Thymus (tissue), 14 donors: ENCODE measurements at places on chromosomes 5 and 9. TPM values are rescaled to one million over a fixed set of nuclear protein-coding genes. Genes with fewer than 3 reads are reported as not detected.

Gene TMCO6
- 18.4 TPM for polyA plus RNA-seq

DNA sequence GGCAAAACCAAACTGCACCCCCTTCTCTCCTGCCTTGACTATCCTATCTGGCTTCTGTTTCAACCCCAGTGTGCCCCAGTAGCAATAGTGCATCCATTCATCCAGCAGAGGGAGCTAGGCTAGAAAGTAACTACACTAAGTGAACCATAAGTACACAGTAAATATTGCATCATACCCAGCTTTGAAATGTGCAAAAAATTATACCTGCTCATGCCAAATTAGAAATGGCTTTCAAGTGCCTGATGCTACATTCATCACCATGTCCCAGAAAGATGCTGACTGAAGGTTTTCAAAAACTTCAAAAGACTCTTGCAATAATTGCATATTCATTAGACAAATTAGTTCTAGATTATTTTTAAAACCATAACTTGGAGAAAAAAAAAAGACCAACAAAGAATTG lies 153.5 kb downstream of the PRELID2 start:
- H3K36me3 ChIP-seq, result no peaks in the 10 kb centered on the region
- H3K4me1 ChIP-seq, result no peaks in the 10 kb centered on the region
- H3K27ac ChIP-seq, result no peak overlapping the region
- no peaks in the 10 kb centered on the region for H3K27me3 ChIP-seq
- DNase-seq, result no peak

DNA sequence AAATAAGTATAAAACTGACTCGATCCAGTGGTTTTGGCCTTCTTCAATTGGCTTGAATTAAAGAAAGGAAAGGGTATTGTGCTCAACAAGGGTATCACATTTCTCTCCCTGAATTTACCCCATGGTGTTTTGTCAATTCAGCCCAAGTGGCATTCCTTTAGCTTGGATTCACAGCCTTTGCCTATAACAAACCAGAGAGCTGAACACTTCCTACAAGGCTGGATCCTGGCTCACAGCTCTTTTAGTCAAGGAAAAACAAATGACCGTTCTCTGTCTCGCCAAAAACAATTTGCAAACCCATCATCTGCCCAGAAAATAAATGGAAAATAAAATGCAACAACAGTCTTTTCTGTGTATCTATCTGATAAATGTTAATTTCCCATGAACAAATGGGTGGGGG lies 5.7 kb downstream of the ZNF366 start:
- no peak overlapping the region for H3K4me3 ChIP-seq
- no peaks in the 10 kb centered on the region for H3K4me1 ChIP-seq
- no peak overlapping the region for H3K27ac ChIP-seq
- H3K36me3 ChIP-seq, result no peaks in the 10 kb centered on the region
- no peaks in the 10 kb centered on the region for H3K27me3 ChIP-seq
- no peak for DNase-seq

Gene RASEF
- 3.0 TPM for polyA plus RNA-seq

Gene CCDC152
- polyA plus RNA-seq, result 3.2 TPM

Gene DNAI1
- polyA plus RNA-seq, result 0.75 TPM

DNA sequence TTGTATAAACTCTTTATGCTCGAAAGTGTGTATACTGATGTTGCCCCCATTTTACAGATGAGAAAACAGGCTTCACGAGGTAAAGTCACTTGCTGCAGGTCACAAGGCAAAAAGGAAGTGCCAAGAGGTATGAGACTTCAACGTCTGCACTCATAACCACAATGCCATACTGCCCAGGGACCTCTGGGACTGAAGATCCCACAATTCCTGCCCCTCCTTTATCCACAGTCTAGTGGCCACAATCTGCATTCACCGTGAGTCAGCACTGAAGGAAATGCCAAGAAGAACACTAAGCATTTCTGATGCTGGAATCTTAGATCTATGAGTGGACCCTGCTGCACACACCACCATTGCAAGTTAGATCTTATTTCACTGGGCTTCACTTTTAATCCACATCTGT lies 37.3 kb downstream of the MED27 start:
- no peaks in the 10 kb centered on the region for H3K27me3 ChIP-seq
- H3K27ac ChIP-seq, result no peak overlapping the region
- H3K4me3 ChIP-seq, result no peak overlapping the region
- H3K36me3 ChIP-seq, result peaks cover 5% of the 10 kb centered on the region
- H3K4me1 ChIP-seq, result no peaks in the 10 kb centered on the region

GRCh38 chr5:125059255-125060002 lies 313.0 kb upstream of the ZNF608 start:
- no peaks in the 10 kb centered on the region for H3K27me3 ChIP-seq
- peaks cover 10% of the 10 kb centered on the region for H3K4me1 ChIP-seq
- H3K4me3 ChIP-seq, result no peak overlapping the region
- H3K27ac ChIP-seq, result no peak overlapping the region

GRCh38 chr5:40762705-40763104 lies 6.9 kb upstream of the TTC33 start:
- DNase-seq, result no peak
- H3K27me3 ChIP-seq, result no peaks in the 10 kb centered on the region

DNA sequence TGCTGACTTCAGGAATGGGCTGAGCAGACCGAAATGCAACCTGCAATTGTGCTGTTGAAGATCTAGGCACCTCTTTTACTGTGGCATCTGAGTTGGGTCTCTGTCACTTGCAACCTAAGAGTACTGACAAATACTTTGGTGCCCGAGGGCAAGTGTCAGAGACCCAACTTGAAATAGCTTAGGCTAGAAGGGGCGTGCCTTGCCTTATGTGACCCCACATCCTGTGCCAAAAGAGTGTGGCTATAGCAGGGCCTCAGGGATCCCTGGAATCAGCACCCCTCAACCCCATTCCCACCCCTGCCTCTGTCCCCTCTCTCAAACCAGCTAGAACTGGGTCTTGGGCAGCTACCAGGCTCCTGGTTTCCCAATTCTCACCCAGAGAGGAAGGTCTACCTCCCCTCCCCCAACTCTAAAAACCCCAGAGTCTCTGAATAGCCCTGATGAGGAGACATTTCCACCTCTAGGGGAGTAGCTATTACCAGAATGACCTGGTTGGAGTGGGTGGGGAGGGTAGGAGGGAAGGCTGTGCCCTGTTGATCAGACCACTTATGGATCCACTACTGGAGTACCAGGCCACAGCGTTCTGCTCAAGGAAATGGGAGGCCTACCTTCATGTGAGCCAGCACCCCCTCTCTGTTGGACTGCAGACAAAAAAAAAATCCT lies 17.5 kb downstream of the RAI14 start:
- H3K36me3 ChIP-seq, result no peaks in the 10 kb centered on the region
- H3K4me1 ChIP-seq, result no peaks in the 10 kb centered on the region
- H3K27me3 ChIP-seq, result no peaks in the 10 kb centered on the region
- H3K27ac ChIP-seq, result no peak overlapping the region
- H3K4me3 ChIP-seq, result no peak overlapping the region
- no peak for DNase-seq

GRCh38 chr5:33401482-33402390 lies 39.0 kb upstream of the TARS1 start:
- H3K36me3 ChIP-seq, result no peaks in the 10 kb centered on the region
- no peak overlapping the region for H3K4me3 ChIP-seq
- H3K27ac ChIP-seq, result no peak overlapping the region
- no peaks in the 10 kb centered on the region for H3K4me1 ChIP-seq
- DNase-seq, result no peak
- no peaks in the 10 kb centered on the region for H3K27me3 ChIP-seq

Gene HOMER1
- 2.0 TPM for polyA plus RNA-seq

DNA sequence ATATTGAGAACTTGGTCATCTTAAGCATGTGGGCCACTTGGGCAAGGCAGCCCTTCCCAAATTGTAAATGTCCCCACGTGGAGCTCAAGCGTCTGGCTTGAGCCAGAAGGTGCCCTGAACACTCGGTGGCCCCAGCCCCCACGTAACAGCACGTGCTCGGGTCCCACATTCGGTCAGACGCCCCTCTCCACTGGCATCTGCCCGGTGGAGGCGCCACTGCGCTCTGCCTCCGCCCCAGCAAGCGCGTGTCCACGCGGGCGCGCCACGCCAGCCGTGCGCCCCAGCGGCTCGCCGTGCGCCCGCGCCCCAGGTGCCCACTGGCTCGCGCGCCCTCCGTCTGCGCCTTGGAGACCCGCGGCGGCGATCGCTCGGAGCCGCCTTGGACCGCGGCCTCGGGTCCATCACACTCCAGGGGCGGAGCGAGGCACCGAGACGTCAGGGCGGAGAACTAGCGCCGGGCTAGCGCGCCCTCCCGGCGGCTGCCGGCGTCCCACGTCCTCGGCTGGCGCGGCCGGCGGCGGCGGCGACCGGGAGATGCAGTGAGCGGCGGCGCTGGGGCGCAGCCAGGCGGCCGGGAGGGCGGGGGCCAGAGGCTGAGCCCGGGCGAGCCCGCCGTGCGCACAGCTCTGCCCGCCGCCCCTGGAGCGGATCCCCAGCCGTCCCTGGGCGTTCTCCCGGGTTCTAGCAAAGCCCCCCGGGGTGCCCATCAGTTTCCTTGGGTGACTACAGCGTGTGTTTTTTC lies at the start of gene PALM2AKAP2:
TSS of gene PALM2AKAP2 (plus strand) at position 488 of the 742 bp plus-strand sequence. CDS start 291 bp downstream, outside the sequence.
- H3K4me3 ChIP-seq, result peak within 1 kb of the TSS; percentile 17
- H3K27me3 ChIP-seq, result peaks cover 27% of the 10 kb centered on the region
- no peaks in the 10 kb centered on the region for H3K36me3 ChIP-seq

DNA sequence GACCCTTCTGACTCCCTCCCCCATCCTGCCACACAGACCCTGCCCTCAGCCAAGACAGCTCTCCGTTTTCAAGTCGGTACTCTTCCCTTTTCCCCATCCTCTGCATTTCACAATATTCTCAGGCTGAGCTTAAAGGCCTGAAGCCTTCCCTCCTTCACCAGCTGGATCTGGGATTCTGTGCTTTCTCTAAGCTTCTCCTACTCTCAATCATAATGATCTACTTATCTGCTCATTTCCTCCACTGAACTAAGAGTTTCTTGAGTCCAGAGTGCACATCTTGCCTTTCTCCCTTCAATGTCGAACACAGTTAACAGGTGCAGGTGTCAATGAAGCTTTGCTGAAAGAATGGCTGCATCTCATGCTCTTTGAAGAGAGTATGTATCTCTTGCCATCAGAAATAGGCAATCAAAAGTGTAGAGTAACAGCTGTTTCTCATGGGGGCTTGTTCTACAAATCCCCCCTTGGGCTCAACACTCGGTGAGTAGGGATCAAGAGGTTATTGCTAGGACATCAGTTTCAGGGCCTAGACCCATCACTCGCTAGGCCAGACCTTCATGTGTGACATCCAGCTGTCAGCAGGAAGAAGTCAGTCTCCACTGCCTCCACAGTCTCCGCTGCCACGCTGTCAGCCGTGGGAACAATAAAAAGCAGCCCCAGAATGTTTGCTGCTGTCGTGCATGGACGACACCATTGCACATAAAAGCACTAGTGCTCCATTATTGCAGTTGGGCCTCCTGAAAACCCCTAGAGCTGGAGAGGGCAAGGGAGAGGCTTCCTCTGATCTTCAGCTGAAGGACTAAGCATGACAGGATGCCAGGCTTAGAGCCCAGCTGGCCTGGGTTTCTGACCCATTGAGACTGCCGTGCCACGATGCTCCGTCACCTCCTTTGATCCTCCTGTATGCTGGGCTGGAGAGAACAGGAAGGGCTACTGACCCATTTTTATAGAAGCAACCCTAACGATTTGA lies 23.7 kb downstream of the TRAF1 start:
- no peak overlapping the region for H3K4me3 ChIP-seq
- H3K27me3 ChIP-seq, result no peaks in the 10 kb centered on the region
- H3K36me3 ChIP-seq, result no peaks in the 10 kb centered on the region
- peak; percentile 65 for DNase-seq

DNA sequence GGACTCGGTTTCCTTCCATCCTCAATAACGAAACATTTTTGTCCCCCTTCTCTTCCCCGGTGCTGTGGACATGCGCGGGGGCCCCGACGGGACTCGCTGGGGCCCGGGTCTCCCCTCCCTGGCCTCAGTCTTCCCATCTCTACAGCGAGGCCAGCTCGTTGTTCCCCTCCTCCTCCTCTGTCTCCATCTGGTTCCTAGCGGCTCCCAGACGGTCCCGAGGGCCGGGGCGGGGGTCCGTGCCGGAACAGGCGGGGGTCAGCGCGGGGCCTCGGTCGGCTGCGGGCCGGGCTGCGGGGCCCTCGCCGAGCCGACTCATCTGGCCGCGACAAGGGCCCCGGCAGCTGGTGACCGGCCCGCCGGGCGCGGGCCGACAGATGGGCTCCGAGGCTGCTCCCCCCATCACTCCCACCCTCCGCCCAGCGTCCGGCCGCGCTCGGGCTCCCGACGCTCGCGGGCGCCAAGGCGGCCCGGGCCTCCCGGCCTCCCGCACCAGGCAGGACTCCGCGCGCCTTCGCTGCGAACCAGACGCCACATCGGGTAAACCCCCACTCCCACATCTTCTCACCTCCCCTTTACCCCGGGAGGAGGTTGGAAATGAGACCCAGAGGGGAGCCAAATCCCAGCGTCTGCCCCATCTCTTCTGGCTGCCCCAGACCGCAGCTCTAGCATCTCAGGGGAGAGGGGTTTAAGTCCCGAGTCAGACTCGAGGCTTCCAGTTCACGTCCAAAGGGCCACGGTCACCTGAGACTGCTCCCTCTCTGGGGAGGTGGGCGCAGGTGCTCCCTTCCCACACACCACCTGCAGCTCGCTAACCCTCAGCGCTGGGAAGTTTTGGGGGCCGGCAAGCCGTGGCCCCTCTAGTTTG lies 8.1 kb downstream of the BARHL1 start:
- no peak overlapping the region for H3K4me3 ChIP-seq
- no peak for DNase-seq
- no peak overlapping the region for H3K27ac ChIP-seq
- H3K4me1 ChIP-seq, result no peaks in the 10 kb centered on the region

Gene PSIP1
- polyA plus RNA-seq, result 116 TPM

GRCh38 chr9:113538701-113539430 lies 75.3 kb downstream of the RGS3 start:
- no peak overlapping the region for H3K4me3 ChIP-seq
- H3K27ac ChIP-seq, result no peak overlapping the region
- DNase-seq, result no peak
- no peaks in the 10 kb centered on the region for H3K27me3 ChIP-seq
- H3K36me3 ChIP-seq, result no peaks in the 10 kb centered on the region
- no peaks in the 10 kb centered on the region for H3K4me1 ChIP-seq

GRCh38 chr9:93658184-93658925 lies 82.0 kb downstream of the PHF2 start:
- no peaks in the 10 kb centered on the region for H3K4me1 ChIP-seq
- DNase-seq, result no peak
- no peaks in the 10 kb centered on the region for H3K27me3 ChIP-seq

GRCh38 chr5:159899067-159900049 lies 16.9 kb upstream of the ADRA1B start:
- no peaks in the 10 kb centered on the region for H3K4me1 ChIP-seq
- H3K27ac ChIP-seq, result no peak overlapping the region
- no peak overlapping the region for H3K4me3 ChIP-seq
- no peaks in the 10 kb centered on the region for H3K36me3 ChIP-seq
- peaks cover 2% of the 10 kb centered on the region for H3K27me3 ChIP-seq

Gene ANKRD34B
- polyA plus RNA-seq, result 0.59 TPM

GRCh38 chr9:87294126-87294525 lies 203.5 kb upstream of the DAPK1 start:
- no peak overlapping the region for H3K27ac ChIP-seq
- H3K4me3 ChIP-seq, result no peak overlapping the region
- no peaks in the 10 kb centered on the region for H3K4me1 ChIP-seq
- H3K36me3 ChIP-seq, result no peaks in the 10 kb centered on the region

Gene CARD6
- 2.6 TPM for polyA plus RNA-seq

DNA sequence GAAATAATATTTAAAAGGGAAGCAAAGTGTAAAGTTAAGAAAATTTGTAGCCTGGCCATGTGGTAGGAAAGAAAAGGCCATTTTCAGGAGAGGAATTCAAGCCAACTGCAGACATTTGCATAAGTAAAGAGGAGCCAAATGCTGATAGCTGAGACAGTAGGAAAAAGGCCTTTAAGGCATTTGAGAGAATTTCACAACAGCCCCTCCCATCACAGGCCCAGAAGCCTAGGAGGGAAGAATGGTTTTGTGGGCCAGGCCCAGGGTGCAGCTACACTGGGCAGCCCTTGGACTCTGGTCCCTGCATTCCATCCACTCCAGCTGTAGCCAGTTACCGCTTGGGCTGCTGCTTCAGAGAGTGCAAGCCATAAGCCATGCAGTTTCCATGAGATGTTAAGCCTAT lies 1556.8 kb downstream of the EFNA5 start:
- H3K27me3 ChIP-seq, result no peaks in the 10 kb centered on the region
- no peak overlapping the region for H3K27ac ChIP-seq
- no peaks in the 10 kb centered on the region for H3K4me1 ChIP-seq
